HepG2 (cell line): ENCODE measurements at places on chromosomes 12 and 14.

GRCh38 chr14:60974090-60974651 is 6.7 kb downstream of the TRMT5 start:
- no peak for DNase-seq

- DNase-seq, result no peak
These were observed 18.0 kb downstream of the LRTM2 start for GRCh38 chr12:1838205-1838993.

DNA sequence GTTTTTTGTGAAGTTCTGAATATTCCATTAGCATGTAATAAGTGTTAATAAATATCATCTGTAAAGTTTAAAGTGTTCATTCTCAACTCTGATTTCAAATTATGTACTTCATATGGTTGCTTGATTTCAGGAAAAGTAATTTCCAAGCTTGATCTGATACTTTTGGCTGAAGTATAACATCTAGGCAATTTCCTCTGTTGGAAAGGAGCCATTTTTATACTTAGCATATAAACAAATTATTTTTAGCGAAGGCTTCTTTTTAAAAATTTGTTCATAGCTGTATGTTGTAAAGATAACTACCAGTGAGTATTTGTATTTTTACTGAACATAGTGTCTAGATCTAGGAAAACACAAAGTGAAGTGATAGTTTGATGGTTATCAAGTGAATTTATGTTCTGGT is 153.4 kb upstream of the TMTC2 start:
- DNase-seq, result no peak

DNA sequence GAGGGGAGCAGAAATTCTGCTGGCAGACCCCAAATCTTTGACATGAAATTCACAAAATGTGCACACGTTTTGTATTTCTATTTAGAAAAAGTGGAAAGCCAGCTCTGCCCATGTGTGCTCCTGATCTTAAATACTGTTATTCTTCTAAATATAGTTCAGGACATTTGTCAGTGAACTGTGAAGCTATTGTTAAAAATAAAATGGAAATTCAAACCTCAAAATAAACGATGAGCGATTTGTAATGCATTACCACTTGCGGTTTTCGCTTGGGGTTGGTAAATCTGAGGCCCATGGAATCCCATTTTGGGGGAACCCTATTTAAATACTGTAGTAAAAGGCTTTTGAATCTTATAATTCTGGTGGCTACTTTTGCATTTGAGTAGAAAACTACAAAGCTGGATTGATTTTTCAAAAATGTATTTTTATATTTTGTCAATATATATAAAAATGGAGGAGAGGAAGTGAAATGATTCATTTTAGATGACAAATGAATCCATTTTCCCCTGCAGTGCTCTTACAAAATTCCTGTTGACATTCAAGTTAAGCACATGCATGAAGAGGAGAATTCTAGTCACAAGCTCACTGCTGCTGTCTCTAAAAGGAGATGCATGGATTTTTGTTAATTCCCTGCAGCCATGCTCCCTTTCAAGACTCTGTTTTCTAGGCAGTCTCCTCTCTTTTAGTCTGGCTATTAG is 47.1 kb downstream of the FLRT2 start:
- no peak for DNase-seq

- DNase-seq, result no peak
These were observed 17.4 kb downstream of the FZD10 start for GRCh38 chr12:130179621-130180020.
